ENCODE measurements at places on chromosomes 3 and 15.

GRCh38 chr3:54967731-54968161, 39.9 kb upstream of the LRTM1 start:
- no peak for DNase-seq

DNA sequence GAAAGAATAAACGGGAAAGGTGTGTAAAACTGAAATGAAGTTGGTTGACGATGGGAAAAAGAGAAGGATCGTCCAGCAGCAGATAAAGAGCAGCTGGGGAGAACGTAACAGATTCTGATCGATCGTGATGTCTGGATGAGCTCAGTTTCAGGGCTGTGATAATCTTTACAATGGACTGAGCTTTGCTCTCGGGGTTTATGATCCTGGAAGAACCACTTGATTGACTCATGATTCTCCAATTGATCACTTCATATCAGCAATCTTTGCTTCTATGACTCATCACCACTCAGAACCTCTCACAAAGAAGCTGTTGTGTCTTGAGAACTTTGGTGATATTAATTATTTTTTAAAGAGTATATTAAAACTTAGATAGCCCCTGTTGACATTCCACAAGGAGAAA, 690.7 kb downstream of the TUSC7 start:
- no peak for DNase-seq

DNA sequence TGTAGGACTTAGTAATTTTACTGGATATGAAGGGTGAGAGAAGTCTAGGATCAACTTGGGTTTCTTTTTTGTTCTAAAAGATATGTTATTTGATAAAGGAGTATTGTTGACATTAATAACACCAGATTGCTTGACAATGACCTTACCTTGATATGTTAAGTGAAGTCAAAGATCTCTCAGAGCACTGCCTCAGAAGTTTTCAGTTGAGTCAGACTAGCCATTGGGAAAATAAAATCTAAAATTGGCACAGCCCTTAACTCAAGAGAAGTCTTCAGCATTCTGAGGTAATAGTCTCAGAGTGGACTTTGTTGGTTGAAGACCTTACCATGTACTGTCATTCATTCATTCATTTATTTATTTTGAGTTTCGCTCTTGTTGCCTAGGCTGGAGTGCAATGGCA, 22.4 kb upstream of the ZNF609 start:
- DNase-seq: no peak

GRCh38 chr3:50237754-50238548, 1.9 kb downstream of the GNAI2 start:
- peak; percentile 87 for DNase-seq

- no peak for DNase-seq
Measured at GRCh38 chr15:59779110-59779509, 90.0 kb upstream of the BNIP2 start.

- DNase-seq: no peak
Measured at GRCh38 chr3:14278799-14279625, 100.4 kb downstream of the LSM3 start.

GRCh38 chr15:58159827-58160386, 21.7 kb downstream of the AQP9 start:
- no peak for DNase-seq

DNA sequence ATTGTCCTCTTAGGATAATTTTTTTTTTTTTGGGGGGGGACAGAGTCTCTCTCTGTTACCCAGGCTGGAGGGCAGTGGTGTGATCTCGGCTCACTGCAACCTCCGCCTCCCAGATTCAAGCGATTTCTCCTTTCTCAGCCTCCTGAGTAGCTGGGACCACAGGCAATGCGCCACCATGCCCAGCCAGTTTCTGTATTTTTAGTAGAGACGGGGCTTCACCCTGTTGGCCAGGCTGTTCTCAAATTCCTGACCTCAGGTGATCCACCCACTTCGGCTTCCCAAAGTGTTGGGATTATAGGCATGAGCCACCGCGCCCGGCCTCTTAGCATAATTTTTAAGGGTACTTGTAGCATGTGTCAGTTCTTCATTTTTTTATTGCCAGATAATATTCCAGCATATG, 122.6 kb downstream of the FNDC3B start:
- no peak for DNase-seq

- DNase-seq: no peak
Measured at GRCh38 chr3:174937478-174937877, 78.3 kb downstream of the NAALADL2 start.

GRCh38 chr15:56715220-56715619, 18.1 kb downstream of the ZNF280D start:
- DNase-seq: no peak

DNA sequence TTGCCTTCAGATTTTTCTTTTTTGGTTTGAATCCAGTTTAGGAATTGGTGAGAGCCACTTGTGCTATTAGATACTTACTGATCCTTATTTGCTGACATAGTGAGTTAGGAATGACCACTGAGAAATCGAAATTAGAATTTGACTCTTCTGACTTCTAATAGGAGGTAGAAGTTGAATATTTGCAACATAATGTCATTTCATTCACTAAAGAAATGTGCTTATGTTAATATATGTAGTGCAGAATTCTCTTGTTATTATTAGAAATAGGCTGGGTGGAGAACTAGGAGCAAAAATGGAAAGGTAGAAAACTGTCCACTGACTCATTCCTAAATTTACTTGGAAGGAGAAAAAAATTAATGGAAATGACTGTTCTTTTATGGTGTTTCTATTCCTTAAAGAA, 538.2 kb upstream of the SGO1 start:
- no peak for DNase-seq

- no peak for DNase-seq
Measured at GRCh38 chr3:79424811-79425210, 343.0 kb downstream of the ROBO1 start.

GRCh38 chr3:48294611-48295263, 38.7 kb downstream of the SPINK8 start:
- no peak for DNase-seq

DNA sequence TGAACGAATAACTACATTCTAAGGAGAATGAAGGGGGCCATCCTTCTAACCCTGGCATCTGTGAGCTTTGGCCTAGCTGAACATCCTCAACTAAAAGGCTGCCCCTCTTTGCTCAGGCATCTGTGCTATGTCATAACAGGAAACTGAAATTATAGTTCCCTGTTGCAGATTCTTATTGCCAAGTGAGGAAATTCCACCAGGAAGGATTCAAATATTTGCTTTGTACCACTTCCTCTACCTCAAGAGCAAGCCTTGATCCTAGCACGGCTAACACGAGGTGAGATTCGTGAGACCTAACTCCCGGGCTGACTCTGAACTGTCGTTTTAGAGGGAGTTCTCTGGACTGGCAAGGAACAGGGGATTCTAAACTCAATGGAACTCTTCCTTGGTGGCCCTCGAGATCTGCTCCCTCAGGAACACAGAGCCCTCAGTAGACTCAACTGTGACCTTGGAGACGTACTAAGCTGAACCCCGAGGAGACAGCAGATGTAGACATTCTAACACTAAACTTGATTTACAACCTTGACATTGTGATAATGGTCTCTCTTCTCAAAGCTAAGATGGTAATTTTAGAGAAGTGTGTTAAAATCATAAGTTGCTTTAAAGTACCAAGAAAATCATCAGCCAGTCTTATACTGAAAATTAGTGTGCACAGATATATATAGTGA, 4.2 kb downstream of the SPG21 start:
- DNase-seq: no peak

DNA sequence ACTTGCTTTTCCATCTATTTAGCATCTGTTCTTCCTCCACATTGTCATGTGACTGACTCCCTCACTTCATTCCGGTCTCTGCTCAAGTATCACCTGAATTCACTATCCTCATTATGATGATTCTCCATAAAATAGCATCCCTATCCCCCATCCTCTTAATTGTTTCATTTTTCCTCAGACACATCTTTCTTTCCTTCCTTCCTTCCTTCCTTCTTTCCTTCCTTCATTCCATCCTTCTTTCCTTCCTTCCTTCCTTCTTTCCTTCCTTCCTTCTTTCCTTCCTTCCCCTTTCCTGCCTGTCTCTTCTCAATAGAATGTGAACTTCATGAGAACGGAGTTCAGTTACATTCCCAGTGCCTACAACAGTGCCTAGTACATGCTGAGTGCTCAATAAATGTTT, 32.6 kb upstream of the MTHFS start:
- no peak for DNase-seq

DNA sequence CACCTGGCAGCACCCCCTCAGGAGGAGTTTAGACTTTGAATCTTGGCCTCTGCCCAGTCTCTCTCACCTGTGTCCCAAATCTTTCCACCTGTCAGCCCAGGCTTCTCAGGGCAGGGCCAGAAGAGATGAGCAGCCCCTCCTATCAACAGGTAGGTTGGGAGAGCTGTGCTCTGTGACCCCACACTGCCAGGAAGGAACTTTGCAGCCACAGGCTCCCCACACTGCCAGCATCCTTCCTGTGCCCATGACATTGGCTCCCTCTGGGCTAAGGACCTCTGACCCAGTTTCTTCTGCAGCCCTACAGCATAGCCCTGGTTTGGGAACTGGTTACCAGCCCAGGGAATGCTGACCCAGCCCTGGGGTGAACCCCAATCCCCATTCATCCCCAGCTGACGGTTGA, 115.7 kb upstream of the IQSEC1 start:
- DNase-seq: no peak

GRCh38 chr15:96038650-96039049, 291.9 kb upstream of the NR2F2 start:
- DNase-seq: no peak

GRCh38 chr3:98171071-98171470, 4.6 kb downstream of the OR5H15 start:
- DNase-seq: no peak

DNA sequence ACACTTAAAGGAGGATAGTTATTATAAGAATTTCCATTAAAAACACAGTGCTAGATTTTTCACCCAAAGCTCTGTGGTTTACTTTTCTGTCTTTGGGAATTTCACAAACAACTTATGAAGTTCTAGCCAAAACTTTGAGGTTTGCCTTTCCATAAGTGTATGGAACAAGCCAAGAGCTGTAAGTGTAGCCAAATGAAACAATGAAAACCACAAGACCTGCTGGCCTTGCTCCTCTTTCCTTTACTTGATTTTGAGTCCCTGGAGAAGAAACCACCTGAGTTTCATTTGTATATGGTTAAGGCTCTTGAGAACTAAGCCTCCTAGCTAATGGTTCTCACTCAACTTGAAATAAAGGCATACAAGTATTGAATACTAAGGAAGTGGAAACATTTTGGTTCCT, 365.3 kb upstream of the EPHA3 start:
- DNase-seq: no peak

- no peak for DNase-seq
Measured at GRCh38 chr3:17091910-17092582, 207.3 kb downstream of the PLCL2 start.

GRCh38 chr15:93997071-93997658, 234.2 kb upstream of the MCTP2 start:
- no peak for DNase-seq

GRCh38 chr15:92788196-92788595, 111.9 kb upstream of the CHD2 start:
- no peak for DNase-seq

DNA sequence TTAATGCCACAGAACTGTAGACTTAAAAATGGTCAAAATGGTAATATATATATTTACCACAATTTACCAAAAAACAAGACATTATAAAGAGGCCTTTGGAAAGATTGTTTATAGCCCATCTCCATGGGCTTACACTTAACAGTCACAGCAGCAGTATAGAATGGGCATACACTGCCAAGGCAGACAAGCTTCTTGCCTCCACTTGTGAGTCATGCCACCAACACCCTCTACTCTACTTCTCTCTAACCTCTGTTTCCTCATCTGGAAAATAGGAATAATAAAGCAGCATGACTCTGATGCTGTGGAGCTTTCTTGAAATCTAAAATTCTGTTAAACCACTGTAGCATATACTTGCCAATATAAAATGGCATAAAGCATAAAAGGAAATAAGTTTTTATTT, 14.4 kb upstream of the GPR156 start:
- DNase-seq: no peak

- no peak for DNase-seq
Measured at GRCh38 chr15:68487087-68487843, 55.3 kb upstream of the ITGA11 start.

DNA sequence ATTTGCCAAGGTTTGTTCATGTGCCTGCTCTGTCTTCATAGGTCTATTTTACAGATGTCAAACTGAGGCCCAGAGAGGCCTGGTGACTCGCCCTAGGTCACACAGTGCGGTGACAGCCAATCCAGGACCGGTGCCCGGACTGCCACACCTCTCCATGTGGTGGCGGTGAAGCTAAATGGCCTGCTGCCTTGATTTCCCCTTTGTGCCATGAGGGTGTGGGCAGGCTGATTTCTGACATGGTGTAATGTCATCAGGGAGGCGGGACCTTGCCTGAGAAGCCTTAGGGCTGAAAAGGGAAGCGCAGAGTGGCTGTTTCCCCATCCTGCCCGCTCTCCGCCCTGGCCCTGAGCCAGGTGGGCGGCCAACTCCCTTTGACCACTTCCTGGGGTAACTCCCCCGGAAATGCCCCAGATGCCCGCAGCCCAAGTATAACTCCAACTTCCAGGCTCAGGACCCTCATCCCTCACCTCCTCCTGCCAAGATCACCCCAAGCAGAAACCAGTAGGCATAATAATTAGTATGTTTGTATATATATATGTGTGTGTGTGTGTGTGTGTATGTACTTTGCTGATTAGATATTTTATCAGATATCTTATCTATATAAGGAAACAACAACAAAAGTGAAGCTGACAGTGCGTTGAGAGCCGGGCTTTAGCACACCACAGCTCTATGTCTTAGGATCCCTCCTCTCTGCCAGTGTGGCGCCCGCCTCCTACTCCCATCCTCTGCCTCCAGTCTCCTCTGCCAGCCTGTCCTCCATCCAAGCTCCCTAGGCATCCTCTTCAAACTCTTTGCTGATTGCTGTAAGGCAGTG, 63.9 kb downstream of the IQSEC1 start:
- peak; percentile 34 for DNase-seq

DNA sequence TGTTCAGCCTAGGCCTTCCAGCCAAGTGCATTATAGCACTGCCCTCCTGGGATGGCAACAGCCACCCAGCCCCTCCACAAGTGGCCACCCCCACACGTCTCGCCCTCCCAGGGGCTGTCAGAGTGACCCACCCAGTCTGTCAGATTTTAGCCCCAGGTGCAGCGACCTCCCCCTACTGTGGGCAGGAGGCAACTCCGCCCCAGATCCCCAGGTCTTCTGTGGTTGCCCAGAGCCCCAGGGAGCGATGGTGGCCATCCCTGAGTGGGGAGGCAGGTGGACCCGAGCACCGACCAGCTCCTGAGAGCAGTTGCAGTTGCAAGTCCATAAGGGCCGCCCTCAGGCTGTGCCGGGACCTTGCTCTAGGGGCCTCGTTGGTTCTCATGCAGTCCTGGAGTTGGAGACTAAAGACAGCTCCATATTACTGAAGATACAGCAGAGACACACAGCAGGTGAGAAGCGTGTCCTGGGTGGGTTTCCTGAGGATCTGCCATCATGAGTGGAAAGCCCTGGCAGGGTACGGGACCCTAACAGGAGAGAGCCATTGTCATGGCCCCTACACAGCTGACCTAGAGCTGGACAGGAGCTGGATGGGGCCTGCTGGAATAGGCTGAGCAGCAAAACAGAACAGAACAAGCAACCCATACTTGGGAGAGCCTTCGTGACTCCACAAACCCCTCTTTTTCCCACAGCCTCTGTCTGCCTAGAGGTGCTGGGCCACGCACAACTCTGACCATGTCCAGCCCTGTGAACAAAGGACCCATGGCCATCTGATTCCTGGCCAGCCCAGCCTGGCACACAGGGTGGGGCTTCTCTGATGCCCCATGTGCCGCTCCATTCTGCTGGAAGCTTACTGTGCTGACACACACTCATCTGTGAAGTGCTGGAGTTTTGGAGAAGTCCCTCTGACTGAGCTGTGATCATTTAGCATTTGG, 110.3 kb upstream of the ALDH1A3 start:
- DNase-seq: no peak

Measured in stimulated activated CD4-positive, alpha-beta T cell treated with anti-CD3 and anti-CD28 coated beads, Interleukin-4, amount 100 ng/mL, for 1 hour (primary cell).